T-helper 9 cell (primary cell): ENCODE measurements at places on chromosomes 2 and 18.

GRCh38 chr2:45707661-45708060, 56.2 kb downstream of the PRKCE start:
- DNase-seq, result no peak

- no peak for DNase-seq
Observed at GRCh38 chr2:219603771-219604170, 6.1 kb downstream of the STK11IP start.

DNA sequence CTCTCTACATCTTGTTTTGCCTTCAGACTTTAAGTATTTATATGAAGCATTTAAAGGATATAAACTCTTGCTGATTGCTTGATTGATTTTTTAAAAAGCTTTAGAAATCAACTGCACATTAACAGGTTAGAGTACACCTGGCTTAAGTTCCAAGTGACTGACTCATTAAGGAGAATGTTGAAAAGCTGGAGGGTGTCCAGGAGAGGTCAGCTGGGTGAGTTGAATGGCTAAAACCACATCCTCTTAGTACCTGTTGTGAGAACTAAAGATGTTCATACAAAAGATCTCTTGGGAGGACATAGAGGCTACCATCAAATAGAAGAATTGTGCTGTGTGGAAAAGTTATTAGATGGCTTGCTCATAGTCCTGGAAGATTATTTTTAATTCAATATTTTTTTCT, 206.8 kb downstream of the TXNL1 start:
- DNase-seq, result no peak

DNA sequence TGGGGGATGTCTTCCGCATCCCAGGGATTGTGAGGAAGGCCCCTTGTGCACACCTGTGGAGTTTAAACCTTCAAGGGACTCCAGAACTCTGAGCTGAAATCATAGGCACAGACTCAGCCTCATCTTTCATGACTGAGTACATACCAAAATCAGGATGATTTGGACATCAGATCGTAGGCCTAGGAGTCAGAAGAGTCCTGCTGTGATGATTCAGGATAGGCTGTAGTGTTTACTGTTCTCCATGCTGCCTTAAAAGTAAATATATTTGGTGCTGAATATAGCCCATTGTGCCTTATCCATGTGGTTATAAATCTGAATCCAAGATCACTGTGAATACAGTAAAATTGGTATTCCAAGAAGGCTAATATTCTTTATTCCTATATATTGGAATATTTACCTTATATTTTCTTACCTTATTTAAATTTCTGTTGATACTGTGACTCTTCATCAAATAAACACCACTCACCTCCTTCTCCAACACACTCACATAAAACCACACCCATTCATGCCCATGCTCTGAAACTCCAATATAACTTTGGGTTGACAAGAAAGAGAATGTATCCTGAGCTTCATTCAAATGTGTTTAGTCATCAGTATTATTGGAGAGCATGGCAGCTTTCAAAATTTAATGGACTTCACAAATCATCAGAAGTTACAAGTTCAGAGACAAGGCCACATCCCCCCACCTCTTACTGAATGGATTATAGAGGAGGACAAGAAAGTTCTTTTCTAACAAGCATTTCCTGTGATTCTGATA, 561.4 kb upstream of the LINC00305 start:
- DNase-seq, result no peak

- DNase-seq, result no peak
Observed at GRCh38 chr2:26707747-26708146, 15.2 kb downstream of the KCNK3 start.

DNA sequence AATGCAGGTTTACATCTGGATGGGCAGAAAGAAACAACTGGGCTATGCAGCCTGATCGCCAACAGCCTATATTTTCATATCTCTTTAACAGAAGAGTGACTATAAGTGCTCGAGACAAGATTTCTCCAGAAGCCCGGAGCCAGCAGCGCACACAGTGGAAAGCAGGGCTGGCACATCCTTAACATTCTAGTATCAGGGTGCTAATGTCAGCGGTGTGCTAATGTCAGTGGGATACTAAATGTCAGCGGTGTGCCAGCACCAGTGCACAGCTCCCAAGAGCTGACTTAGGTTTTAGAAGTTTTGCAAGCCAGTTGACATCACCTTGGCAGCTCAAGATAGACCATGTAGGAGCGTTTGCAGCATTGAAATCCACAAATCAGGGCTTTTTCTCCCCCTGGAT, 8.3 kb downstream of the BMP10 start:
- DNase-seq, result no peak

GRCh38 chr2:111946294-111947114, 48.1 kb downstream of the MERTK start:
- DNase-seq, result no peak

GRCh38 chr2:233663911-233664310, 7.8 kb upstream of the UGT1A9 start:
- DNase-seq, result no peak

GRCh38 chr2:55502590-55503141, 16.9 kb upstream of the CFAP36 start:
- DNase-seq, result no peak

- DNase-seq, result no peak
Observed at GRCh38 chr2:100228967-100229366, 86.6 kb upstream of the AFF3 start.

DNA sequence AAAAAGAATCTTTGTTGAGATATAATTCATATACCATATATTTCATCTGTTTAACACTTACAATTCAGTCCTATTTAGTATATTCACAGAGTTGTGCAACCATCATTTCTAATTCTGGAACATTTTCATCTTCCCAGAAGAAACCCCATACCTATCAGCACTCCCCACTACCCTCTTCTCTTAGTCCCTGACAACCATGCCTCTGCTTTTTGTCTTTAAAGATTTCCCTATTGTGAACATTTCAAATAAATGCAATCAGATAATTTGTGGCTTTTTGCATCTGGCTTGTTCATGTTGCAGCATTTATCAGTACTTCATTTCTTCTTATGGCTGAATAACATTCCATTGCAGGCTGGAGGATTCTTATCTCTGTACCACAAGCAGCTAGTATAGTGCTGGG, 305.9 kb upstream of the MEX3C start:
- DNase-seq, result no peak

DNA sequence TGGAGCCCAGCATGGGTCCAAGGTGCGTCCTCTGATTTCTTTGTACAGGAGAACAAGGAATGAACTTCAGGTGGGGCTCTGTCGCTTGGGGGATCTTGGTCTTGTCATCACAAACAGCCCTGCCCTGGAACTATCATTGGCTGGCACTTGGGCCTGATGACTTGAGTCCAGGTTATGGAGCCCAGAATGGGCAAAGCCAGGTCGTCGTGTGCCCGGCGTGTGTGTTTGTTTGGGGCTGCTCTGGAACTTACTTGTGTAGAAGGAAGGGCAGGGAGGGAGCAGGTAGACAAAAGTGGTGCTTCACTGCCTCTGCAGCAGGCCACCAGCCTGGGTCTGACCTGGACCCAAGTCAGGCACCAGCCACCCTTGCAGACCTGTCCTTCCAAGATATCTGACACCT, 306.3 kb upstream of the HS6ST1 start:
- DNase-seq, result no peak

- DNase-seq, result no peak
Observed at GRCh38 chr2:47404356-47404755, 1.4 kb downstream of the MSH2 start.

DNA sequence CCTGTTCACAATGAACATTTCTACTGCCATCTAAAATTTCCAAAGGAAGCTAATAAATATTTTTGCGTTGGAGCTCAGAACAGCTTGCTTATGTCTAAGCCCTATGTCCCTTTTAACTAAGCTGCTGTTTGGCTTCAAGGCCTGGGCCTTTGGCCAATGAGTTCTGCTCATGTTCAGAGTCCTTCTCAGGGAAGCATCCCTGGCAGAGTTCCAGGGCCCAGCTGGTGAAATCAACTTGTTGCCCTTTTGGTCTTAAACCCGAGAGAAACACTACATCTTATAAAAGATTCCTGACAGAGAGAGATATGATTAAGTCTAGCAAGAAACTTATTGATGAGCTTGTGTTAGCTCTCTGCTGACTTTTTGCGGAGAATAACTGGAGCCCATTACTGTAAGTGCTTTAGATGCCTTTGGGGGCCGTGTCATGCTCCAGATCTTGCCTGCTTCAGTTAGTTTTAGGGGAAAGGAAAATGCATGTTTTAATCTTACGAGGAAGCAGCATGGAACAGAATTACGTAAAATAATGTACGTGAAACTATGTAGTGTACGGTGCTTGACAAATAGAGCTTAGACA, 102.5 kb upstream of the NOSTRIN start:
- DNase-seq, result no peak

DNA sequence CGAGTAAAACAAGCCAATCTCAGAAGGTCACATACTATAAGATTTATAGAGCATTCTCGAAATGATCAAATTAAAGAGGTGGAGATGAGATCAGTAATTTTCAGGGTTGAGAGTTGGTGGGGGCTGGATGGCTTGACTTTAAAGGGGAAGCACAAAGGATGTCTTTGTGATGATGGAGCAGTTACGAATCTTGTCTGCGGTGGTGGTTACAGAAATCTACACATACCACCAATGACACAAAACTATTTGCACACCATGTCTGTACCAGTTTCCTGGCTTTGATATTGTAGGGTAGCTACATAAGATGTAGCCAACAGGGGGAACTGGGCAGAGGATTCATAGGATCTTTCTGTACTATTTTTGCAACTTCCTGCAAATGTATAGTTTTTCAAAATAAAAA, 190.6 kb upstream of the SMIM21 start:
- no peak for DNase-seq

DNA sequence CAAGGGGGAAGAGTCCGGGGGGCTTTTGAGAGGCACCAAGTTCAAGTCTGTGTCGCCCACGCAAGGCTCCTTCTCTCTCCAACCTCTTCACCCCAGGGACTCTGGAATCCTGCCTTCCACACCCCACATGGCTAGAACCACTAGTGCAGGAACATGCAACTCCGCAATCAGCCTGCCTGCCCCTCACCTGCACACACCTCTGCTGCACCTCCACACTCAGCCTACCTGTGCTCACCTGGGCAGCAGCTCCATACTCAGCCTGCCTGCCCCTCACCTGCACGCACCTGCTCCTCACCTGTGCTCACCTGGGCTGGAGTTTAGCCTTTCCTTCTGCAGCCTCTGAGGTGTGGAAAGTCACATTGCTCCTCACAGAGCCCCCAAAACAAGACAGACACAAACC, 277.4 kb downstream of the NDUFA10 start:
- no peak for DNase-seq

GRCh38 chr2:11835403-11835802, 89.0 kb downstream of the LPIN1 start:
- DNase-seq, result no peak

DNA sequence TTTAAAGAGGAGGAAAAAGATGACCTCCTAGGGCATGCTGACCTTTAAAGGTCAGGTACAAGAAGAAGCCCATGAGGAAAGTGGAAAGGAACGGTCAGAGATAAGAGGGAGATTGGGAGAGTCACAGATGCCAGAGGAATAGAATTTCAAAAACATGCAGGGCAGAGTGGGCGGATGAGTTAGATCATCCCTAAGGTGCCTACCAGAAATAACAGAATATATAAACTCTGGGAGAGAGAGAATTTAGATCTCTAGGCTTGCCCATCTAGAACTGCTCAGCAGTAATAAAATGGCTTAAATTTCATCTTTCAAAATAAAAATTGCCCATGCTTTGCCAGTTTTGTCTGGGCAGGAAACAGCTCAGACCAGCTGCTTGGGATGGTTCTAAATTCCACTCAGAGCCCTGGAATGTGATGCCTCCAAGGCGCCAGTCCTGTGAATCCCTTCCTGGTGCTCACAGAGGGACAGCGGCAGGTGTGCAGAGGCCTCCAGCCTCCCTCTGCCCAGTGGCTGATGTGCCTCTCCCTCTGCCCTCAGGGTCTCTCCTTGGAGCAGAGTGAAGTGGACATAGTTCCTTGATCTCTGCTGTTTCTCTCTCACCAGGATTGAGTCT, 130.9 kb downstream of the ANTXR1 start:
- DNase-seq, result no peak

DNA sequence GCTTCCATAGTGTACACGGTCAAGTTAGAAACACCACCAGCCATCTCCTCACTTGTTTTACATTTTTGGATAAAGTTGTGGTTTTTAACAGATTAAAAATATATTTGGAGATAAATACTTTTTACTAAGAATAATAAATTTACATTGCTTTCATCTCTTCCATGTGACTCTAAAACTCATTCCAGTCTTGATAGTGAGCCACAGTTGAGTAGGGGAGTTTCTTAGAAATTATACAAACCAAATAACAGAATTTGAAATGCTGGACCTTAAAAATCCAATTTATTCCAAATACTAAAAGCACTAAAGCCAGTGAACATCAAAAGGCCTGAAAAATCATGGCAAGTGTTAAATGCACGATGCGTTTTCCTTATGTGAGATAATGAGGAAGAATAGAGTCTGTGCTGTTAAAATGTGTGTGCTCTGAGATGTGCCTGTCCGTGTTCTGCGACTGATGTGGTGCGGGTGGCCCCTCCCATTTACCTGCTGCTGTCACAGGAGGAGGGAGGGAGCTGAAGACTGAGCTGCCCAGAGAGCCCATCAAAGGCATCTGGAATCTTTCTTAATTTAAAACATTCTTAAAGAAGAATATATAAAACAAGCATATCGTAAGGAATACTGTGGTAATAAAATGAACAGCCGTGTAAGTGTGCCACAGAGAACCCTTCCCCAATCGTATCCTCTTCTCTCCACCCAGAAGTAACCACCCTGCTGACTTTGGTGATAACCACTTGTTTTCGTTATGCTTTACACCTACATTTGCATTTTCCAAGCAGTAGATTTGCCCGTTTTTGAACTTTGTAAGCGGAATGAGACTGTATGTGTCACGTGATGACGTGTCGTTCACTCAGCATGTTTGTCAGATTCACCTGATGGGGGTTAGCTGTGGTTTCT, 57.0 kb upstream of the TXNDC2 start:
- no peak for DNase-seq

DNA sequence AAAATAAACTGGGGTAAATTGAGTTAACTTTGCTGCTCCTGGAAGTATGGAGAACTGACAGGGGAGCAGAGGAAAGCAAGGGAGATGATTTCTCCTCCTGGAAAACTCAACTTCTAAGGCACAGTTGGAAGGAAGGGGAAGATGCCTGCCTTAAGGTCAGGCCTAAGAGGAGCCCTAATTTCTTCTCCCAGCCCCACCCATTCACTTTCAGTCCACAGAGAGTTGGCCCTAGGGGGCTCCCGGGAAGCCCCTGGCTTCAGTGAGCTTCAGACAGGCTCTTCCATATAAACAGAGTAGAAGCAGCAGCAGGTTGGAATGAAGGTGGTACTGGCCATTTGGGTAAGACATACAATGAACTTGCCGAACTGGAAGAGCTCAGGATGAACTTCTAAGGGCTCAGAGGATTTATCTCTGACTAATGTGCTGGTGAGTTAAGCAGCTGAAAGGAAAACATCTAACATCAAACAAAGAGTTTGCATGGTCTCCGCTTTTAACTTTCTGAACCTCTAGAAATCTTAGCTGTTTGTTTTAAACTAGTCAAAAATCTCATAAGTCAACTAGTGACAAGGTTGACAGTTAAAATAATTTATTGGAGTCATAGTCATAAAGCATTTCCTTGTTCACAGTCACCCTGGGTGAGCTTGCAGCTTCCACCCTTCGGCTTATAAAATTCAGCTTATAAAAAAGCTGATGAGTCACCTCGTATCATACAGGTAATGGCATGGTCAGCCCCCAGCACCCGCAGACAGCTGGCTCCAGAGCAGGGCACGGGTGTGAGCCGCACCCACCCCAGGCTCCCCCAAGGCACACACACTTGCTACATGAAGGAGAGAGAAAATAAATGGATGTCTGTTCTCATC, 9.8 kb downstream of the MALL start:
- no peak for DNase-seq
